ENCODE measurements at places on chromosomes 4 and X. TPM values are rescaled to one million over a fixed set of nuclear protein-coding genes. Genes with fewer than 3 reads are reported as not detected.

GRCh38 chr4:90074322-90074886 lies 52.8 kb upstream of the CCSER1 start:
- H3K36me3 ChIP-seq: no peaks in the 10 kb centered on the region
- no peak overlapping the region for H3K4me3 ChIP-seq
- H3K4me1 ChIP-seq: no peaks in the 10 kb centered on the region
- H3K27me3 ChIP-seq: no peaks in the 10 kb centered on the region
- H3K27ac ChIP-seq: no peak overlapping the region

Gene NHSL2
- total RNA-seq: 12.3 TPM

- H3K27ac ChIP-seq: no peak overlapping the region
- DNase-seq: no peak
- no peaks in the 10 kb centered on the region for H3K27me3 ChIP-seq
- H3K4me3 ChIP-seq: no peak overlapping the region
Measured at GRCh38 chrX:1601051-1601767, 9.8 kb downstream of the AKAP17A start.

GRCh38 chr4:83297548-83298260 lies 13.1 kb upstream of the COQ2 start:
- H3K4me1 ChIP-seq: no peaks in the 10 kb centered on the region
- H3K27me3 ChIP-seq: no peaks in the 10 kb centered on the region
- DNase-seq: no peak
- no peak overlapping the region for H3K27ac ChIP-seq
- no peak overlapping the region for H3K4me3 ChIP-seq
- no peaks in the 10 kb centered on the region for H3K36me3 ChIP-seq

DNA sequence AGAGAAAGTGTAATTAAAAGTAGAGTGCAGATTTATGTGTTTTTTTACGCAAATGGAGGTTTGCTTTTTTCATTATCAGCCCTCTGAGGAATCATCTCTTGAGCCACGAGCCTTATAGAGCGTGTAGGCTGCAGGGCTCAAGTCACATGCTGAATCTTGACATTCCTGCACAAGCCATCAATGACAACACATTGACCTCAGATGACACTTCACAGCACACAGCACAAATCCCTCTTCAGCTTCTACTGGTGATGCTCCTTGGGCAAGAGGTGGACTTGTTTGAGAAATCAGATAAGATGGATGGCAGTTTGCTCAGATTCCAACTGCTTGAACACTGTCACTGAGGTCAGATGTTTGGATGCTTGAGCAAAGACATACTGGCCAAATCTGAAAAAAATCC lies 250.6 kb downstream of the SNCA start:
- no peak overlapping the region for H3K4me3 ChIP-seq
- no peaks in the 10 kb centered on the region for H3K27me3 ChIP-seq
- H3K36me3 ChIP-seq: no peaks in the 10 kb centered on the region
- no peak overlapping the region for H3K27ac ChIP-seq
- DNase-seq: no peak

Gene MID1
- 16.2 TPM for total RNA-seq

DNA sequence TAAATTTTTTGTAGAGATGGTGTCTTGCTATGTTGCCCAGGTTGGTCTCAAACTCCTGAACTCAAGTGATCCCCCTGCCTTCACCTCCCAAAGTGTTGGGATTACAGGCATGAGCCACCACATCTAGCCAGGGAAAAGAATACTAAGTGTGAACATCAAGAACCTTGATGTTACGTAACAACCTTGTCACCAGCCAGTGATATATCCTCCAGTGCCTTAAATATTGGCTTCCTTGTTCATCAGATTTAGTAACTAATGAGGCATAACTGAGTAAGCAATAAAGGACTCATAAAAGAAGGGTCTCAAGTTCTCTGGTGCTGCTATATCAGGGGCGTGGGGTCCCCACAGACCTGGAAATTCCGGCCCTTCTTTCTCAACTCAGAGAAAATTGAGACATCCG lies 60.5 kb upstream of the ENPEP start:
- peaks cover 18% of the 10 kb centered on the region for H3K4me1 ChIP-seq
- H3K27me3 ChIP-seq: no peaks in the 10 kb centered on the region
- no peak overlapping the region for H3K4me3 ChIP-seq
- DNase-seq: no peak
- H3K36me3 ChIP-seq: no peaks in the 10 kb centered on the region

- no peaks in the 10 kb centered on the region for H3K36me3 ChIP-seq
- H3K4me3 ChIP-seq: no peak overlapping the region
- peaks cover 35% of the 10 kb centered on the region for H3K4me1 ChIP-seq
- no peaks in the 10 kb centered on the region for H3K27me3 ChIP-seq
Measured at GRCh38 chr4:47839259-47839658, 1.4 kb upstream of the CORIN start.

Gene ASB12
- total RNA-seq: not detected

GRCh38 chrX:31130457-31131220 lies 58.8 kb upstream of the FTHL17 start:
- no peak overlapping the region for H3K4me3 ChIP-seq
- no peaks in the 10 kb centered on the region for H3K4me1 ChIP-seq
- H3K36me3 ChIP-seq: no peaks in the 10 kb centered on the region
- no peak for DNase-seq
- H3K27ac ChIP-seq: no peak overlapping the region

Gene FAM184B
- total RNA-seq: not detected

DNA sequence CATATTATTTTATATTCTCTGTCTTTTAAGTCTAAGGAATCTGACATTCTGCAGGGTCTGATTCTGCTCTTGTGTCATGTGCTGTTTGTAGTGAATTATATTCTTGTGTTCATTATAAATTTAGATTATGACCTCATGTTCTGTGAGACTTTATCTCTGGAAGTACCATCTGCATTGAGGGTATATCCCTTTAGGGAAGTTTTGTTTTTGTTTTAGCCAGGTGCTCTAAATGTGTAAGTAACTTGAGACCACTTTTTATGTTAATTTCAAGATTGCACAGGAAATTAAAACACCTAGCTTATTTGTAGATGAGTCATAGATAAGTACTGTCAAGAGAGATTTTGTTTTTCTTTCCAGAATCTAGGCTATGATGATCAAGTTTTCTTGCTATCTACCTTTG lies 35.0 kb upstream of the DKK2 start:
- no peaks in the 10 kb centered on the region for H3K27me3 ChIP-seq
- no peak overlapping the region for H3K4me3 ChIP-seq
- H3K27ac ChIP-seq: no peak overlapping the region
- no peak for DNase-seq
- no peaks in the 10 kb centered on the region for H3K36me3 ChIP-seq

DNA sequence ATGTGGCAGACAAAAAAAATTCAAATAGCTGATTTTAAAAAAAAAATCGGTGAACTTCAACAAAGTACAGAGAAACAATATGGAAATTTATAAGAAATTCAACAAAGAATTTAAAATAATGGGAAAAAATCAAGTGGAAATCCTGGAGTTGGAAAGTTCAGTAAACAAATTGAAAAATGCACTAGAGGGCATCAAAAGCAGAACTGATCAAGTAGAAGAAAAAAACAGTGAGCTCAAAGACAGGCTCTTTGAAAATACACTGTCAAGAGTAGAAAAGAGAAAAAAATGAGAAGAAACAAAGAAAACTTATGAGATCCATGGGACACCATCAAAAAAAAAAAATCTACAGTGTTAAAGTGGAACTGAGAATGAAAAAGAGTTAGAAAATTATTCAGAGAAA lies 19.6 kb upstream of the FRG1 start:
- no peak for DNase-seq
- H3K4me3 ChIP-seq: no peak overlapping the region
- H3K27me3 ChIP-seq: no peaks in the 10 kb centered on the region
- no peaks in the 10 kb centered on the region for H3K4me1 ChIP-seq

GRCh38 chr4:8637456-8637984 lies 45.0 kb downstream of the CPZ start:
- no peaks in the 10 kb centered on the region for H3K27me3 ChIP-seq
- no peak overlapping the region for H3K4me3 ChIP-seq
- H3K27ac ChIP-seq: no peak overlapping the region
- no peaks in the 10 kb centered on the region for H3K36me3 ChIP-seq
- H3K4me1 ChIP-seq: no peaks in the 10 kb centered on the region

GRCh38 chr4:182231080-182231479 lies 12.1 kb upstream of the TENM3 start:
- H3K27me3 ChIP-seq: no peaks in the 10 kb centered on the region
- H3K4me1 ChIP-seq: no peaks in the 10 kb centered on the region
- H3K36me3 ChIP-seq: no peaks in the 10 kb centered on the region
- no peak for DNase-seq
- no peak overlapping the region for H3K27ac ChIP-seq
- H3K4me3 ChIP-seq: no peak overlapping the region

Gene ACTRT1
- not detected for total RNA-seq

Gene GRPR
- not detected for total RNA-seq

DNA sequence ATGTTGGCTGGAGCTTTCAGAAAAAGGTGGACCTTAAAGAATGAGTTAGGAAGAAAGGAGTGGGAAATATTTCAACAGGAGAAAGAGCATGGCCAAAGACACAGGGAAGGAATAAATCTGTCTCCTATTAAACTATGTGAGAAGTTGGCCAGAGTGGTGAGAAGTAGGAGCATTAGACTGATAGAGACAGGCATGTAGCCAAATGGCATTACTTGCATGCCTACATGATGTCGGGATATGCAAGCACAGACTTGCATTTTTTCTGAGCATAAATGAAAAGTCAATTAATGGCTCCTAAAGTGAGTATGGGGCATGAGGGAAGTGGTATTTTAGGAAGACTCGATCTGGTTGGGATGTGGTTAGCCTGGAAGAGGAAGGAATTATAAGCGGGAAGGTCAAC lies 279.6 kb upstream of the PITX2 start:
- DNase-seq: no peak
- H3K27me3 ChIP-seq: no peaks in the 10 kb centered on the region
- no peak overlapping the region for H3K4me3 ChIP-seq
- no peak overlapping the region for H3K27ac ChIP-seq
